H4 (cell line): ENCODE measurements at places on chromosomes 3 and 15. TPM values are rescaled to one million over a fixed set of nuclear protein-coding genes. Genes with fewer than 3 reads are reported as not detected.
A peak's percentile ranks its signal among the peaks of the same experiment; 100 is the strongest.

Gene RFC4
- 131 and 150 TPM in 2 replicates for total RNA-seq

Gene ILDR1
- not detected in 2 replicates for total RNA-seq

Gene GOLGA8K
- 0.18 TPM in 1 of 2 replicates, not detected in the other for total RNA-seq

Gene SLC27A2
- total RNA-seq: not detected in 2 replicates

Gene LRTM1
- not detected in 2 replicates for total RNA-seq

Gene PLSCR5
- total RNA-seq: not detected in 2 replicates

Gene RARB
- total RNA-seq: 0.90 and 1.0 TPM in 2 replicates

Gene RASSF1
- total RNA-seq: 4.2 and 7.7 TPM in 2 replicates

Gene PTPRG
- 15.7 and 16.1 TPM in 2 replicates for total RNA-seq

Gene CFAP91
- total RNA-seq: 0.17 TPM in 1 of 2 replicates, not detected in the other

Gene NPHP3
- total RNA-seq: 11.5 and 13.6 TPM in 2 replicates

Gene ROPN1
- total RNA-seq: not detected in 2 replicates

Gene SERINC4
- not detected in 2 replicates for total RNA-seq

Gene ACTRT3
- not detected in 2 replicates for total RNA-seq

Gene ANXA2
- total RNA-seq: 2,749 and 2,975 TPM in 2 replicates

Gene EIF5A2
- 15.4 and 17.0 TPM in 2 replicates for total RNA-seq

Gene C3orf80
- total RNA-seq: 0.15 TPM in 1 of 2 replicates, not detected in the other

Gene RTP4
- 16.6 and 18.7 TPM in 2 replicates for total RNA-seq

Gene GOLGA6L4
- total RNA-seq: 0.14 TPM in 1 of 2 replicates, not detected in the other

DNA sequence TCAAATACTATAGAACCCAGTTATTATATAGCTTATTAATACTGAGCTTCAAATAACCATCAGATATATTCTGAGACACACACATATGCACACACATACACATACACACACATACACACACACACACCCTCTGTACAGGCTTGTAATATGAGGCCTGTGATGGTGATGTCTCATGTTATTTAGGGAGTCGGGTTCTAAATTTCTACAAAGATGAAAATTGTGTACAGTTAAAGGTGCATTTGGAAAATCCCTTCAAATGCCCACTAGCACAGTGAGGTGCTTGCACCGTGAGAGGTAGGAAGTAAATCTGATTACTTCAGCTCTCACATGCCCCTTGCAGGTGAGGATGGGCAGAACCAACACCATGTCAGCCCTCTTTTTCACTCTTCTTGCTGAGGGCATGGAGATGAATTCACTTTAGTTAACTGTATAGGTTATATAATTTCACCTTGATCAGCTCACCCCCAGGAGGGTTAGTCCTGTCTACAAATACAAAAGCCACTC lies 294.5 kb upstream of the PROK2 start:
- no peak for DNase-seq

GRCh38 chr3:185914911-185915629 lies 22.7 kb downstream of the TRA2B start:
- DNase-seq: no peak

DNA sequence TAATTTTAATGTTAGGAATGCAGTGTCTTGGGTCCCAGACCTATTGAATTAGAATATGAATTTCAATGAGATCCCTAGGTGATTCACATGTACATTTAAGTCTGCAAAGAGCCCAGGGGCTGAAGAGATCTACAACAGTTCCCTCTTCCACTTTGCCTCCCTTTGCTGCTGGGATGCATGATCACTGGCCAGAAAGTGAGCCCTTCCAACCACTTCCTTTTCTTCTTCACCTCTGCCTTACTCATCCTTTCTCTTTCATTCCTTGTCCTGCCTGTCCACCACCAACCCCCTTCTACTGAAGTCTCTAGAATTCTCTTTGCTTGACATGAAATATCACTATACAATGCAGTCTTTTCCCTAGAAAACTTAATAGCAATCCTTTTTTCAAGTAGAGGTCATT lies 222.4 kb upstream of the LRIG1 start:
- DNase-seq: no peak

DNA sequence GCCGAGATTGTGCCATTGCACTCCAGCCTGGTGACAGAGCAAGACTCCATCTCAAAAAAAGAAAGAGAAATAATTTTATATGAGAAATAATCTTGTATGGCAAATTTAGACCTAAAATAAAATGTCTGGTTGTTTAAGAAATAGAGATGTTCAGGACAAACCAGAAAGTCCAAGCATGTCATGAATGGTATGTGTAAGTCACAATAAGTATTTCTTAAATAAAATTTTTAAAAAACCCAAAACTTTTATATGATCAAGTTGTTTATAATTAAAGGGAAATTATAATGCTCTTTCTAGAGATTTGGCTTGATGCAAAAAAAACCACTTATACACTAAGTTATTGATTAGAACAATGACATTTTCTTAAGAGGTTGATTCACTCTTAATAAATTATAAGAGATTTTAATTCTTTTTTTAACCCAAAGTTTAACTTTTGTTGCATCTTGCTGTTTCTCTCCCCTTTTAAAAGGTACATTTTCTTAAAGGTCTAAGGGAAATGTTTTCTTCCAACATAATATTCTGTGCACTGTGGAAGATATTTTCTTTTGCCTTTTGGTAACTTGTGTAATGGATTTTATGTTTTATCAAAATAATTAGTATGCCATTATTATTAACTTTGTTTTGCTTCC lies 105.7 kb downstream of the RTP4 start:
- no peak for DNase-seq

DNA sequence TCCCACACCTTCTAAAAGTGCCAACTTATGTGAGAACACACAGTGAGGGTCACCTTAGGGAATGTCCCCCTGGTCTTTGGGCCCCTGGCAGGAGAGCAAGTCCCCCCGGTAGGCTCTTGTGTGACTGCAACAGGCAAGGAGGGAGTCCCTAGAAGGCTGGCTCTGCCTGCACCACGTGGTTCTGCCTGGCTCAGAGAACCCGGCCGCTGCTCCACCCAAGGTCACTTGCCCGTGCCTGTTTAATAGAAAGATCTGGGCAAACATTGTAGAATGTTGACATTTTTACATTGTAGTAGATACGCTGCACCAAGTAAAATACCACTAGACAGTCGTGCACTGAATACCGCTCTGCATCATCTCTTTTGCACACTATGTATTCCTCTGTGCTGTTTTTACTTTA lies 21.9 kb downstream of the GABRA5 start:
- DNase-seq: no peak

DNA sequence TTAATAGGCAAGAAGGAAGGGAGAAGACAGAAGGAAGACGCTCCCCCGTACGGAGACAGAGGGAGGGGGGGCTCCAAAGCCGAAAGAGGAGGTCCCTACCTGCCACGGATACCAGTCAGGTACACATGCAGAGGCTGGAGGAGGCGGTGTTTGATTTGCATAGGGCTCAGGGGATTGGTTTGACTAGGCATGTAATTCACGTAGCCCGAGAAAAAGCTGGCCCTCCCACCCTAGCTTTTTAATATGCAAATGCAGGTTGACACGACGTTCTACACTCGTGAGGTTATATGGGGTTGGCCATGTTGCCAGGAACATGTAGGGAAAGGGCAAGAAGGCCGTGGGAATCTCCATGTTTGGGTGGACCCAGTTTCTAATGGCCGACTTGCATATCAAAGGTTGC lies 29.8 kb downstream of the ZNF592 start:
- DNase-seq: no peak

GRCh38 chr15:96858694-96859093 lies 528.2 kb downstream of the NR2F2 start:
- no peak for DNase-seq

DNA sequence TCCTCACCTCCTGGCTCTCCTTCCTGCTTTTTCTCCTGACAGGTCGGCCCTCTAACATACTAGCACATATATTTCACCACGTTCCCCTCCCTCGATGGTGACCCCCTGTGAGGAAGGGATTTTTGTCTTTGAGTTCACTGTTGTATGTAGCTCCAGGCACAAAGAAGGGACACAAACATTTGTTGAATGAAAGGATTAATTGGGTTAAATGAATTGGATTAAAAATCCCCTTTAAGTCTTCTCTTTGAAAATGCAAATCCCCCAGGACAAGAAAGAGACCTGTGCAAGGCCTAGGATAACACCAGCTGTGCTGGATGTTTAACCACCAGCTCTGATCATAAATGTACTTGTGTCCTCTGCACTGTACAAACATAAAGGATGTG lies 3.3 kb downstream of the CALML4 start:
- no peak for DNase-seq

DNA sequence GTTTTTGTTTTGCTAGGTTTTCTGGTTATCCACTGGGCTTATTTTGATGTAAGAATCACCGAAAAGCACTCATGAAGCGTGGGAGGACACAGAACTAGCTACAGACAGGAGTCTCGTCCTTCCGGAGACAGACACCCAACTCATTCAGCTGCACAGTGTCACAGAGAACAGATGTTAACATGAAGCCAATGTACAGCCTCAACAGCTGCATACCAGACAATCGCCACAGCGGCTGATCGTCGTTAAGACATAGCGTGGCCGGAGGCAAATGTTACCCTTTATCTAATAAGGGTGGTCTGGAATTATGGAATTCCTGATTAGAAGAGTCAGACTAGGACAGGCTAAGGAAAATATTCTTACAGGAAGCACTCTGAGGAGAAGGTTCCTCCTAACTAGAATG lies 1.1 kb upstream of the PYGO1 start:
- no peak for DNase-seq

GRCh38 chr15:31385736-31386135 lies 59.1 kb downstream of the KLF13 start:
- no peak for DNase-seq

DNA sequence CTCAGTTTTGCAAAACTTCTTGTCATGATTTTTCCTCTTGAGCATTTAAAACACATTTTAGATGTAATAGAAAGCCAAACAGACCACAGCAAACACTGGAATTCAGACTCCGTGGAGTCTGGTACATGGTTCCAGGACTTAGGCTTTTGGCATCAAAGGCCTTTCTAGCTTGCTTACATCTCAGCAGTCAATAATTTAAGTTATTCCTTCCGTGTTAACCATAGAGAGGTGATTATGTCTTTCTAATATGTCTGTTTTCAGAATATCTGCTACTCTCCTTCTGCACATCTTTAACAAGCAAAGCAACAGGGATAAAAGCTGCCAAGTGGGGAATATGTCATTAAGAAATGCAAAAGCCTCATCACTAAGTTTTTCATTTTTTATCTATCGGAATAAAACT lies 171.7 kb upstream of the CRBN start:
- no peak for DNase-seq

DNA sequence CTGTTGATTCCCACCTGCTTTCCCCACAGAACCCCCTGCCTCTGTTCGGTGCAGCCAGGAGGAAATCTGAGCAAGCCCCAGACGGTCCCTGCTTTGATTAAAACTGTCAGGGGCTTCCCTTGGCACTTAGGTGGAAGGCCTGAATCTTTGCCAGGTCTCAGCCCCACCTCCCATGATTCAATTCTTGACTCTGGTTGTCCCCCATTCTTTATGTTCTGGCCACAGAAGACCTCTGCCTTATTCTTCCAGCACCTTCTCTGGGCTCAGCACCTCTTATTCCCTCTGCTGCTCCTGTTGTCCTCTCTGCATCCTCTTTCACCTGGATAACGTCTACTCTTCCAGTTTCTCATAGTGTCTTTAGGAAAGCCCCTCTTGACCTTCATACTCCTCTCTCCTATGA lies 349.4 kb downstream of the PTPRG start:
- DNase-seq: no peak

DNA sequence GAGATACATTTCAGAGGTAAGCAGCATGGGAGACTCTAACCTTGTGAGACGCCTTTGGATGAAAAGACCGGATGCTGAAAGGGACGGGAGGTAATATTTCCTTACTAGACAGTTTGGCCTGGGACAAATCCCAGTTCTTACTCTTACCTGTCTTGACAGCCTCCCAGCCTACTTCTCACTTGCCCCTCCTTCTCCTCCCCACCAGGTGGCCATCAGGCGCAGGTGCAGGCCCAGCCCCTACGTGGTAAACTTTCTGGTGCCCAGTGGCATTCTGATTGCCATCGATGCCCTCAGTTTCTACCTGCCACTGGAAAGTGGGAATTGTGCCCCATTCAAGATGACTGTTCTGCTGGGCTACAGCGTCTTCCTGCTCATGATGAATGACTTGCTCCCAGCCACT lies 6.3 kb downstream of the HTR3D start:
- no peak for DNase-seq

- DNase-seq: no peak
Measured at GRCh38 chr15:94079459-94079858, 151.9 kb upstream of the MCTP2 start.

- DNase-seq: peak; percentile 2
Measured at GRCh38 chr3:37114251-37115145, 59.9 kb downstream of the LRRFIP2 start.

- peak; percentile 72 for DNase-seq
Measured at GRCh38 chr15:73700041-73700842, 16.1 kb downstream of the CD276 start.

- no peak for DNase-seq
Measured at GRCh38 chr3:142852009-142852408, 36.9 kb downstream of the PCOLCE2 start.

DNA sequence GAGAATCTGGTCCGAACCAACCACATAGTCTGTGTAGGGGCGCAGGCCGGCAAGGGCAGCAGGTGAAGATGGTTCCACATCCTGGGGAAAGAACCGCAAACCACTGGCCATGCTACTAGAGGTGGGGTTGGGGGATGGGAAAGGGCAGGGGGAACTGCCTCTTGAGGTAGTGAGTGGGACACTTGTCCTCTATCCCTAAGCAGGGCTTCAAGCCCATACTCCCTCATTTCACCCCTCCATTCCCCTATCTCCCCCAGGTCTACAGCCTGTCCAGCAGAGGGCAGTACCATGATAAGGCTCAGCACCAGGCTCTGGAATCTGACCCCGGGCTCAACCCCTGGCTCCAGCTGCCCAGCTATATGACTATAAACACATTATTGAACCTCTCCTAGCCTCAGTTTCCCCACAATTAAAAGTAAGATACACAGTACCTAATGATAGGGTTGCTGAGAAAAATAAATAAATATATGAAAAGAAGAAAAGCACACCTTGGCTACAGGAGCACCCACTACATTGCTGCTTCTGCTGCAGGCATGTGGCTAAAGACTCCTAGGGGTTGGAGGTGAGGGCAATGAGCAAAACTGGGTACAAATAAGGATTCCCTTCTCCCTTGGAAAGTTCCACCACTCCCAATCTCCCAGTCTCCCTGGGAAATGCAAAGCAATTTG lies 6.3 kb downstream of the GORASP1 start:
- peak; percentile 20 for DNase-seq

- no peak for DNase-seq
Measured at GRCh38 chr15:53588773-53589172, 170.7 kb downstream of the WDR72 start.

GRCh38 chr3:99648516-99648915 lies 10.1 kb downstream of the COL8A1 start:
- no peak for DNase-seq
